ENCODE measurements at places on chromosomes 6 and 20. TPM values are rescaled to one million over a fixed set of nuclear protein-coding genes. Genes with fewer than 3 reads are reported as not detected.

The TBXT gene
- 0.23 TPM for total RNA-seq

The TMC2 gene
- total RNA-seq: not detected

The C6orf118 gene
- total RNA-seq: 0.57 TPM

The HLA-DRA gene
- 116 TPM for total RNA-seq

The LINC00237 gene
- total RNA-seq: not detected

The CARMIL1 gene
- 12.9 TPM for total RNA-seq

The TTK gene
- total RNA-seq: 16.4 TPM

The TINAG gene
- not detected for total RNA-seq

The PM20D2 gene
- 11.9 TPM for total RNA-seq

The GTF3C6 gene
- 98.1 TPM for total RNA-seq

The MICB gene
- total RNA-seq: 5.5 TPM

DNA sequence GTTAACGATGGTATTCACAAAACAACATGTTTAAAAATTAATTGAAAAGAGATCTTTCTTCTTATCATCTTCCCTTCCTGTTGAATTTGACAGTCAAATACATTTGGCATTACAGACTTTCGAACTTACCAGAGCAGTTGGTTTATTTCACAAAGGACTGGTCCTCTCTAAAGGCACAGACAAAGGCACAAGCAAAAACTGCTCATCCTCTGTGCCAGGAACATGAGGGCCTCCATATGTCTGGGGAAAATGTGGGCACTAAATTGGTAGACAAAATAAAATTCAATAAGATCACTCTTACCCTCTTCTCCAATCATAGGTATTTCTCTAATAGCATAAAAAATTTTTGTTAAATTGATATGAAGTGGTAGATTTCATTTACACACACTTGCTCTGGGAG is 40.4 kb downstream of the SYNE1 start:
- no peak for DNase-seq
- no peaks in the 10 kb centered on the region for H3K36me3 ChIP-seq
- no peak overlapping the region for H3K27ac ChIP-seq
- no peak overlapping the region for H3K4me3 ChIP-seq
- no peaks in the 10 kb centered on the region for H3K27me3 ChIP-seq
- no peaks in the 10 kb centered on the region for H3K4me1 ChIP-seq

DNA sequence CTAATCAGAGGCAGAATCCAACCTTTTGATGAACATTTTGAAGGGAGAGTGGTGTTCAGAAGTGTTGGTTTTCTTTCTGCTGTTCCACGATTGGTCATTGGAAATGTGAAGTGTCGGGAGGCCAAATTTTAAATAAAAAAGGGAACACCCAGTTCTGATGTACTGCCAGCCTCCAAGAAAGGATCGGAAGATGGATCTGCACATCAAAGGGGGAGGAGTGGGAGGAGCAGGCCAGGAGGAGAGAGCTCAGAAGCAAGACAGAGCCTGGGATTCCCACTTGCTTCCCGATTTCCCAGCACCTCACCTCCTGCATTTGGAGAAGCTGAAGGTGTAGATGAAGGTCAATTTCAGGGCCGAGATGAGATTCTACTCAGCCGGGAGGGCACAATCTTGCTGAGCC is 55.9 kb upstream of the NAA20 start:
- H3K4me3 ChIP-seq: no peak overlapping the region
- H3K36me3 ChIP-seq: no peaks in the 10 kb centered on the region
- H3K27me3 ChIP-seq: no peaks in the 10 kb centered on the region
- DNase-seq: no peak
- H3K4me1 ChIP-seq: peaks cover 13% of the 10 kb centered on the region

- no peak overlapping the region for H3K4me3 ChIP-seq
- no peaks in the 10 kb centered on the region for H3K27me3 ChIP-seq
- H3K4me1 ChIP-seq: no peaks in the 10 kb centered on the region
- H3K36me3 ChIP-seq: no peaks in the 10 kb centered on the region
- DNase-seq: peak; percentile 15
These were observed 22.6 kb upstream of the RIN2 start for GRCh38 chr20:19735446-19735845.

GRCh38 chr6:72414657-72415056 is 207.2 kb upstream of the KCNQ5 start:
- H3K4me1 ChIP-seq: no peaks in the 10 kb centered on the region
- H3K36me3 ChIP-seq: no peaks in the 10 kb centered on the region
- H3K27ac ChIP-seq: no peak overlapping the region
- no peak overlapping the region for H3K4me3 ChIP-seq
- no peaks in the 10 kb centered on the region for H3K27me3 ChIP-seq

DNA sequence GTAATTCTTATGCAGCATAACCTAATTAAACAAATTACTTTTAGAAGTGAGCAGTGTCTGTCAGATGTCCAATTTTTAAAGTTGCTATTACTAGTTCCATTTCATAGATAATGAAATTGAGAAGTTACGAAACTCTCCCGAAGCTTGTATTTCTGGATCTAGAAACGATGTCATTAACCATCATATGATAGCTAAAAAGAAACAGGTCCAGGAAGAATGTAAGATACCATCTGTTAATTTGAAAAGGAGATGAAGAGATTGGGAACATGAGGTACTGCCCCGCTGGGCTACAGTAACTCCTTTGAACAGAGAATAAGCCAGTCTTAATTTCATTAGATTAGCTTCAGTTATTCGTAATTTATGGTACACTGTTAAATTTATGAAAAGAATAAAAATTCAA is 47.5 kb upstream of the TMX4 start:
- peak overlapping the region; percentile 41 for H3K27ac ChIP-seq
- no peaks in the 10 kb centered on the region for H3K27me3 ChIP-seq
- H3K4me3 ChIP-seq: no peak overlapping the region
- H3K36me3 ChIP-seq: no peaks in the 10 kb centered on the region
- DNase-seq: no peak
- no peaks in the 10 kb centered on the region for H3K4me1 ChIP-seq

DNA sequence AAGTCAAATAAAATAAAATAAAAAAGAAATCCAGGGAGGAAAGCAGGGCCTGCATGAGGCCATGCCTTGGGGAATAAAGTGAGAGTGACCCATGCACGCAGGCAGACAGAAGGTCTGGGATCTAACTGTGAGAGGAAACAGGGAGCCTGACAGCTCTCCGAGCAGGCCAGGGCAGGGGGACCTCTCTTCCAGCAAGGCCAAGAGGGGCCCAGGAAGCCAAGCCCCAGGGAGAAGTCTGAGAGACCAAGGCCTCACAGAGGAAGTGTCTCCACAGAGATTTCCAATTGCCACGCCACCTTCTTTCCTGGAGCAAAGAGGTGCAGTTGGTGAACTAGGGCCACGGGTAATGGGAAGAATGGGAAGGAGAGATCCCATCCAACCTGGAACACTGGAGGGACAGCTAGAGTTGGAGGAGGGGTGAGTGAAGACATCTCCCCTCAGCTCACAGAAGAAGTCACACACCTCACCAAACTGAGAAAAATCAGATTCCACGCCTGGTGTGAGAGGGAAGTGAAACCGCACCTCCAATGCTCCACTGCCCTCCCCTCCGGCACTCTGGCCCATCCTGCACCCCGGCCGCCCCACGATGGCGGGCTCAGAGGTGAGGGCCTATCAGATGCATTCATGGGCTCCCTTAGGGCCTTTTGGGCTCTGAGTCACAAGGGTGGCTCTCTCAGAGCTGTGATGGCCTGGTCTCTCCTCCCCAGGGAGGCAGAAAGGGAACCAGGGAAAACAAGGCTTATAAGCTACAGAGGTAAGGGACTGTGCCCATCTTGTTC is 25.1 kb upstream of the TAF8 start:
- no peak overlapping the region for H3K4me3 ChIP-seq
- H3K27ac ChIP-seq: no peak overlapping the region
- H3K27me3 ChIP-seq: no peaks in the 10 kb centered on the region
- H3K36me3 ChIP-seq: no peaks in the 10 kb centered on the region
- DNase-seq: no peak
- H3K4me1 ChIP-seq: peaks cover 10% of the 10 kb centered on the region

- no peak overlapping the region for H3K4me3 ChIP-seq
- peak overlapping the region; percentile 82 for H3K27ac ChIP-seq
- no peaks in the 10 kb centered on the region for H3K36me3 ChIP-seq
- H3K4me1 ChIP-seq: peaks cover 16% of the 10 kb centered on the region
- no peaks in the 10 kb centered on the region for H3K27me3 ChIP-seq
These were observed 14.7 kb upstream of the PYGB start for GRCh38 chr20:25233016-25233772.

- DNase-seq: no peak
- no peak overlapping the region for H3K4me3 ChIP-seq
- no peaks in the 10 kb centered on the region for H3K4me1 ChIP-seq
- H3K27ac ChIP-seq: no peak overlapping the region
- H3K36me3 ChIP-seq: no peaks in the 10 kb centered on the region
These were observed 194.3 kb upstream of the SMLR1 start for GRCh38 chr6:130632897-130633296.

- no peak overlapping the region for H3K27ac ChIP-seq
- no peak for DNase-seq
- H3K36me3 ChIP-seq: no peaks in the 10 kb centered on the region
- H3K27me3 ChIP-seq: no peaks in the 10 kb centered on the region
- no peaks in the 10 kb centered on the region for H3K4me1 ChIP-seq
- no peak overlapping the region for H3K4me3 ChIP-seq
These were observed 710.1 kb upstream of the ID4 start for GRCh38 chr6:19127081-19127480.

- no peak overlapping the region for H3K27ac ChIP-seq
- no peak overlapping the region for H3K4me3 ChIP-seq
- H3K27me3 ChIP-seq: no peaks in the 10 kb centered on the region
- H3K36me3 ChIP-seq: no peaks in the 10 kb centered on the region
- no peaks in the 10 kb centered on the region for H3K4me1 ChIP-seq
These were observed 146.7 kb downstream of the PLCB4 start for GRCh38 chr20:9215539-9215938.

DNA sequence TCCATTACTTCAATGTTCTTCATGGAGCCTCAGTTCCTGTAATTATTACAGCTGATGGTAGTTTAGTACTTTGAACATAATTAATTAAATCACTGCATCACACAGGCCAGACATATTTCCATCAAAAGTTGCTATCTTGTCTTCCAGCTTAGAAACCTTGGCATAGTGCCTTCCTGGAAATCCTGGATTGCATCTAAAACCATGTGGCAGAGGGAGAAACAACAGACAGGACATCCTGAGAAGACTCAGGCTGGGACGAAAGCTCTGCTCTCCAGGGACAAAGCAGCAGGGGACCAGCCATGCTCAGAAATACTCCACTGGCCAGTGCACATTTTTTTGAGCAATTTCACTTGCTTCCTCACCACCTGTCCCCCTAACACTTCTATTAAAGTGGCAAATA is 55.3 kb downstream of the TBX18 start:
- H3K27me3 ChIP-seq: no peaks in the 10 kb centered on the region
- H3K36me3 ChIP-seq: no peaks in the 10 kb centered on the region
- no peak for DNase-seq
- H3K4me1 ChIP-seq: no peaks in the 10 kb centered on the region
- H3K27ac ChIP-seq: no peak overlapping the region
- H3K4me3 ChIP-seq: no peak overlapping the region

- H3K4me1 ChIP-seq: no peaks in the 10 kb centered on the region
- no peak overlapping the region for H3K4me3 ChIP-seq
- H3K36me3 ChIP-seq: no peaks in the 10 kb centered on the region
- DNase-seq: no peak
- no peaks in the 10 kb centered on the region for H3K27me3 ChIP-seq
These were observed 23.3 kb upstream of the ENPP1 start for GRCh38 chr6:131784561-131784960.

GRCh38 chr6:113457198-113457597 is 399.9 kb upstream of the MARCKS start:
- no peaks in the 10 kb centered on the region for H3K4me1 ChIP-seq
- H3K4me3 ChIP-seq: no peak overlapping the region
- H3K27ac ChIP-seq: no peak overlapping the region
- no peak for DNase-seq
- H3K36me3 ChIP-seq: no peaks in the 10 kb centered on the region
- H3K27me3 ChIP-seq: no peaks in the 10 kb centered on the region

GRCh38 chr6:27558028-27558724 is 85.3 kb upstream of the ZNF184 start:
- no peaks in the 10 kb centered on the region for H3K36me3 ChIP-seq
- H3K27me3 ChIP-seq: peaks cover 56% of the 10 kb centered on the region
- no peak for DNase-seq
- no peak overlapping the region for H3K4me3 ChIP-seq

DNA sequence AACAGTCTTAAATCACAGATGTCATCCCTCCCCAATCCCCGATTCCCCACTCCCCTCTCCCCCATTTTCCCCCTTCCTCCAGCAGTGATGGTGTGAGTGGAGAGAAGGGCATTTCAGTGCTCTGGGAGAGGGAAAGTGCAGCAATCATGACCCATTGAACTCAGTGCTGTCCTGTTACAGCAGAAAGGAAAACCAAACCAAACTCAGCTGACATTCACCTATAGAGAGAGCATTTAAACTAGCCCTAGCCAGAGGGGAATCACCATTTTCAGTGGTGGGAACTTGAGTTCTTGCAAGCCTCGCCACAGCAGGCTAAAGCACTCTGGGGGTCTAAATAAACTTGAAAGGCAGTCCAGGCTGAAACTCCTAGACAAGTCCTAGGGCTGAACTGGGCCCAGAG is 129.9 kb upstream of the COL21A1 start:
- H3K27ac ChIP-seq: no peak overlapping the region
- no peak for DNase-seq
- no peaks in the 10 kb centered on the region for H3K36me3 ChIP-seq
- no peak overlapping the region for H3K4me3 ChIP-seq
- no peaks in the 10 kb centered on the region for H3K27me3 ChIP-seq

GRCh38 chr20:54132612-54133433 is 41.0 kb downstream of the CYP24A1 start:
- H3K4me3 ChIP-seq: no peak overlapping the region
- H3K27ac ChIP-seq: peak overlapping the region; percentile 33
- H3K36me3 ChIP-seq: no peaks in the 10 kb centered on the region
- H3K4me1 ChIP-seq: no peaks in the 10 kb centered on the region
- no peaks in the 10 kb centered on the region for H3K27me3 ChIP-seq
- peak; percentile 66 for DNase-seq

DNA sequence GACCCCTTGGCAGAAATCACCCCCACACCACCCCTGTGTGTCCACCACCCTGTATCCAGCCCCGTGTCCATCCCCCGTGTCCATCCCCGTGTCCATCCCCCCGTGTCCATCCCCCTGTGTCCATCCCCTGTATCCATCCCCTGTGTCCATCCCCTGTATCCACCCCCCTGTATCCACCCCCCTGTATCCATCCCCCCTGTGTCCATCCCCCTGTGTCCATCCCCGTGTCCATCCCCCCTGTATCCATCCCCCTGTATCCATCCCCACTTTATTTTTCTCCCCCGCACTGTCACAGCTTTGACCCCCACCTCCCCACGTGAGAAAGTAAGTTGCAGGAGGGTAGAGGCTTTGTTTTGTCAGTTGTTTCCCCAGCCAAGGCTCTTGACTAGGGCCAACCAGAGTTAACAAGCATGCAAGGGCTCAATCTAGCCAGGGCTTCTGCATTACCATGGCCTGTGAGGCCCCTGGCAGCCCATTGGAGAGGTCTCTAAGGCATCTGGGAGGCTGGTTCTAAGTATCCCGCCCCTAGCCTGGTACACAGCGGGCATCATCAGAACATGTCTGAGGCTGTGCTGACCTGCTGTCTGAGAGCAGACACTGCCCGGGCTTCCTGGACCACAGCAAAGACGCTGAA is 18.1 kb upstream of the SIRPA start:
- H3K27ac ChIP-seq: no peak overlapping the region
- H3K4me1 ChIP-seq: no peaks in the 10 kb centered on the region
- H3K36me3 ChIP-seq: no peaks in the 10 kb centered on the region
- H3K27me3 ChIP-seq: no peaks in the 10 kb centered on the region
- H3K4me3 ChIP-seq: no peak overlapping the region

- no peaks in the 10 kb centered on the region for H3K36me3 ChIP-seq
- H3K27me3 ChIP-seq: no peaks in the 10 kb centered on the region
- DNase-seq: no peak
- H3K4me1 ChIP-seq: no peaks in the 10 kb centered on the region
- H3K27ac ChIP-seq: no peak overlapping the region
These were observed 765 bp downstream of the IRAK1BP1 start for GRCh38 chr6:78868116-78868515.

GRCh38 chr6:111550953-111551352 is 54.7 kb downstream of the TRAF3IP2 start:
- H3K27ac ChIP-seq: peak overlapping the region; percentile 68
- H3K36me3 ChIP-seq: no peaks in the 10 kb centered on the region
- no peak overlapping the region for H3K4me3 ChIP-seq
- no peak for DNase-seq
